Ecto neural progenitor cell (in vitro differentiated cells): ENCODE measurements at places on chromosomes 16 and 17.
A peak's percentile ranks its signal among the peaks of the same experiment; 100 is the strongest.

DNA sequence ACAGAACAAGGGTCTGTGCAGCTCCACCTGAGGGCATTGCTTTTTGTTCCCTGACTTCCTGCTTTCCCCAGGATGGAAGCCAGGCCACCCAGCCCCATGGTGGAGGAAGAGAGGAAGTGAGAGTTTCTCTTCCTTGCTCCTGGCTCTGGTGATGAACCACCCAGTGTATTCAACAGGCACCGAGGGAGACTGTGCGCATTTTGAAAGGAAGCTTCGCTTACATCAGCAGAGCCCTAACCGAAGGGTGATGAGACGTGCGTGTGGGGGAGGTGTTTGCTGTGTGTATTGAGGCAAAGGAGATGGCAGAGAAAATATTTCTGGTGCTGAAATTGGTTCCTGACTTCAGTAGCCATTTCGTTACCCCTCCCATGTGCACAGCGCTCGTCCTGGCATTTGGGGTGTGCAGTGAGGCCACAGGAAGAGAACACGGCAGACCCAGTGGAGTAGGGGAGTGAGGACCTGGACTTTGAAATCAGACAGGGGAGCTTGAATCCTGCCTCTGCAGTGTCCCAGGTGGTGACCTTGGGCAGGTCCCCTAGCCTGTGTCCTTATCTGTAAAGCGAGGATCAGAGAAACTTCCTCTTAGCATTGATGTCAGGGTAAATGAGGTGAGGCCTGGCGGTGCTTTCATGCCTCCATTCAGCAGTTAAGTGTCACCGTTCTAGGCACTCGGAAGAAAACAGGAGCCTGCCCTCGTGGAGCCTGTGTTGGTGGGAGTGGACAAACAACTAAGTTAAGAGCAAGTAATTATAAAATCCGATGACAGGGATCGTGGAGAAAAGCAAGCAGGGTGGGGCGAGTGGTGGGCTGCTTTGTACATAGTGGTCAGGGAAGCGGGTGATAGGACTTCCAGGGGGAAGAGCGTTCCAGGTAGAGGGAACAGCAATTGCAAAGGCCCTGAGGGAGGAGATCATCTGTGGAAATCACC lies 7.4 kb downstream of the CMIP start:
- no peak for DNase-seq

GRCh38 chr16:53985861-53986260 lies 281.9 kb downstream of the FTO start:
- DNase-seq: no peak

DNA sequence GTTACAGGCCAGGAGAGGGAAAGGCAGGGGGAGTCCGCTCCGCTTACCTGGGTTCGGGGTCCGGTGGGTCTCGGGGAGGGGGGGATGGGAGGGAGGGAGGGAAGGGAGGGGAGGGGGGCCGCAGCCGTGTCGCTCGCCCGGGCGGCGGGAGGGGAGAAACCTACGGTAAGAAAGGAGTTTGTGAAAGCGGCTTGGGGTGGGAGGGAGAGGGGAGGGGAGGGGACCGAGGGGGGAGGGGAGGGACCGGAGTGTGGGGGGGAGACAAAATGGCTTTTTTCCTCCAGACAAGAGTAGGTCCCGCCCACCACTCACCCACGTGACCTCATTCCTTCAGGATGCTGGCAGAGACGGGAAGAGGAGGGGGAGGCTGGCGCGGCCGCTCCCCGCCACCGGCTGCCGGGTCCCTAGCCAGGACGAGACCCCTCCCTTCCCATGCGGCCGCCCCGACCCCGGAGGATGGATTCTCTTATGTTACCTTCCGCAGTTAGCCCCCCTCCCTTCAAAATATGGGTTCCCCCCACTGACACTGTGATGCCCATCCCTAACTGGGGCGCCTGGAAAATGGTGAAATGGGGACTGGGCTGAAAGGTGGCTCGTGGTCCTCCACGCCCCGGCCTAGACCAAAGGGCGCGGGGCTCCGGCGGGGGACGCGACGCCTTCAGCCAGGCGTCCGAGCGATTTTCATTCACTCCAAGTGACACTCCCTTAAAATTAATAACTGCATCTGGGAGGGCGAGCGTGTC lies at the start of gene PCGF2:
TSS of gene PCGF2 (minus strand) at position 188 of the 743 bp plus-strand sequence. CDS start 7,934 bp downstream, outside the sequence.
- DNase-seq: peak; percentile 97

DNA sequence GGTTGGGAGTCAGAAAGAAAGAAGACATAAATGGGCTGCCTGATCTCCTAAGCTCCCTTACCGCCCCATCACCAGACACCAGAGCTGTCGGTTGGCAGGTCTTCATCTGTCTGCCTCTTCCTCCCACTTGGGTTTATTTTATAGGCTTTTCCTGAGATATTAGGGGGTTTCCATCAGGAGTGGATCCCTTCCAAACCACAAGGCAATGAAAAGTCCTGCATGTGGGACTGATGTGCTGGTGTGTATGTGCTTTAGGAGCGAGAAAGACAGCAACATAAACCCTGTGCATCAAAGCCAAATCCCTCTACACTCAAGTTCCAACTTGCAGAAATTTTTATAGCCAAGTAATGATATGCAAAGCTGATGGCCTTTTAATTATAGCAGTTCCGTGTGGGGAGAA lies 389.5 kb downstream of the SLC39A11 start:
- no peak for DNase-seq

DNA sequence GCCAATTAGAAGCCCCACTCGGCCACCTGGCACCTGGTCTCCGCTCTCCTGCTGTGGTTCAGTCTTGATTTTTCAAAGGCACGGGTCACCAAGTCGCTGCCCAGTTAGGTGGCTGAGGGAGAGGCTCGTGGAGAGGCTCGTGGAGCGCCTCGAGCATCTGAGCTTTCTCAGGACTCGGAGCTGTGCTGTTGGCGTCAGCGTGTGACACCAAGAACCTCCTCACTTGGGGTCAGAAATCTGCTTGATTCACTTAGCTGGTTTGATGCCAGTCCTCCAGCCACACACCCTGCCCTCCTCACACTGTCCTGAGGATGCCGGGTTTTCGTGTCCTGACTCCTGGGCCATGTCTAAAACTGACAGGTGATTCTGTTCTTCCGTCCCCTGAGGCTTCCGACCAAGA lies 82.6 kb downstream of the SOCS1 start:
- DNase-seq: no peak

- DNase-seq: no peak
Observed at GRCh38 chr16:17166095-17166494, 304.7 kb downstream of the XYLT1 start.

DNA sequence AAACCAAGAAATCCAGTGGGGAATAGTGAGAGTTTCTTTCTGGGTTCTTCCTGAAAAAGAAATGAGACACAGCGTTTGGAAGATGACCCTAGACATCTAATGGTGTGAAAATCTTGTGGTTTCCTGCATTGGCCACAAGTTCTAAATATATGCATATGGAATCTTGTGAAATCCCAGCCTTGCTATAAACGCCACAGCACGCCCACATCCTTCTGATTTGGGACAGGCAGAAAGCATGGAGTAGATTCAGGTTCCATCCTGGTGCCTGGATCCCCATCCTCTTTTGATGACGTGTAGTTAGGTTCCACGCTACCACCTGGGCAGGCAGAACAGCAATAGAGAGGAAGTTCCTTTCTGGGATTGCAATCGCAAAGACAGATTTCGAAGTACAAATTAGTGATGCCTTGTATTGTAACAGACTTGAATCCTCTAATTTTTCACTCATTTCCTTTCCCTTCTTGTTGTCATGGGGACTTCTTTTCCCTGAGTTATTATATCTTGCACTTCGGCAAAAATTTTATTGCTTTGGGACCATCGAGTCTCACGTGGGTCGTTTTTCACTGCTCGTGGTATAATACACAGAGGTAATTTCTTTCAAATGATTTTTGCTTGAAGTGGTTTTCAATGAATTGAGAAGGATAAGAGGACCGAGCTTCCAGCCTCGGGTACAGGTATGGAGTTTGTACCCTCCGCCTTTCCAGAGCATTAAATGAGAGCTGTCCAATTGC lies 37.6 kb downstream of the HS3ST4 start:
- DNase-seq: no peak

DNA sequence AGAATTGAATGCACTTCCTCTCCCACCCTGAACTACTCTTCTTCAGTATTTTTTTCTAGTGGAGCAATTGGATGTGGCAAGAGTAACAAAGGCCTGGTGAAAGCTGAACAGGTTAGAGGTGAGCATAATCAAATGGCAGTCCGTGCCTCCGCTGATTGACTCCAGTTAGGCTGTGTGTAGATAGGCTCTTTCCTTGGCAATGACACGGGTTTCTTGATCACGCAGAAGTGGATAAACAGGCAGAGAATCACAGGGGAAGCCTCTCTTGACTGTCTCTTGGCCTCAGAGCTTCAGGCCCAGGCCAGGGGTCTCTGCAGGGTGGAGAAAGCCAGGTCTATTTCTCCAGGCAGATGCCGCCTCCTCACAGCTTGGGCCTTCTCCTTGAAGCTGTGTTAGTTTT lies 4.2 kb downstream of the CD300LB start:
- peak; percentile 35 for DNase-seq

- DNase-seq: no peak
Observed at GRCh38 chr17:56885312-56885657, 28.6 kb downstream of the TRIM25 start.

GRCh38 chr16:58425756-58426494 lies 33.7 kb downstream of the GINS3 start:
- DNase-seq: no peak

DNA sequence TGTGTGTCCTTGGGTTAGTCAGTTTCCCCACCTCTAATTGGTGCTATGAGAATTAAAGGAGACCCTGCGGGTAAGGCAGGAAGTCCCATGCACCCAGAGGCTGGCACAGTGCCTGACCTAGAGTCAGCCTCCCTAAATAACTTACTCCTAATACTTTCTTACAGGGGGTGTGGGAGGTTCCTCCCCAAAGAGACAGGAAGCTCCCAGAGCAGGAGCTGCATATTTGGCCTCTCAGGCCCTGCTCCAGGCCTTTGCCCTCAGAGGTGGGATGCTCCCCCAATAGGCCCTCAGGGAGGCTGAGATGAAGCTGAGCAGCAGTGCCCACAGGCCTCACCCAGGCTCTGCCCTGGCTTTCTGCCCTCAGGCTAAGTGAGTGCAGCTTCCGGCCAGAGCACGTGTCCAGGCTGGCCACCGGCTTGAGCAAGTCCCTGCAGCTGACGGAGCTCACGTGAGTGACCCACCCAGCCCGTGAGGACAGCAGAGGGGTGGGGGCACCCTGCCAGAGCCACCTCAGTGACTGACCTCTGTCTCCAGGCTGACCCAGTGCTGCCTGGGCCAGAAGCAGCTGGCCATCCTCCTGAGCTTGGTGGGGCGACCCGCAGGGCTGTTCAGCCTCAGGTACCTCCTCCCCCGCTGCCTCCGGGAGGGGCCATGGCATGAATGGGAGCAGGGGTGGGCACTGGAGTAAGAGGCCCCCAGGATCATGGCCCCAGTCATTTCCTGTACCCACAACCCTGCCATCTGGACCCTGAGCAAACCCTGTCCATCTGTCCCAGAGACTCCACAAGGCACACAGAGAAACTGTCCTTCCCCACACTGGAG lies 31.1 kb upstream of the CPNE2 start:
- no peak for DNase-seq

DNA sequence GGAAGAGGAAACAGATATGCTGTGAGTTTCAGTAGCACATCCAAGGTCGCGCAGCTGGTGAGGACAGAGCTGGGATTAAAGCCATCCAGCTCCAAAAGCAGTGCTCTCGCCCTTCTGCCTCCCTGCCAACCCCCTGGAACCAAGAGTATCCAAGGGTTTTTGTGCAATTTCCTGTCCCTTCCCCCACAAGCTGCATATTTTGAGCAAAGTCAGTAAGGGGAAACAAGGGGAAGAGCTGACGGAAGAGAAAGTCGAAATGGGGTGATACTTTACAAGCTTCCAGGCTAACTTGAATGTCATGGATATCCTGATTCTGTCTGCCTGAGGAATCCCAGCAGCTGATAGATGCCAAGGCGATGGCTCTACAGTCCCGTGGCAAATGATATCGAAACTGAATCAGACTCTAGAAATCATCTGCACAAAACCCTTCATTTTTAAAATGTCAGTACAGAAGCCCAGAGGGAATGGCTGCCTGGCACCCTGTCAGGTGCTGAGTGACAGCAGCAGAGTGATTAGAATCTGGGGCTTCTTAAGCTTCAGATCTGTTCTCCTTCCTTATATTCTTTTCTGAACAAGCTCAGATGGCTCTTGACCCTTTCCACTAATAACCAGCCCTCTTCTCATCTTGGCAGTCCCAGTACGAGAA lies 42.9 kb upstream of the TEKT3 start:
- no peak for DNase-seq

DNA sequence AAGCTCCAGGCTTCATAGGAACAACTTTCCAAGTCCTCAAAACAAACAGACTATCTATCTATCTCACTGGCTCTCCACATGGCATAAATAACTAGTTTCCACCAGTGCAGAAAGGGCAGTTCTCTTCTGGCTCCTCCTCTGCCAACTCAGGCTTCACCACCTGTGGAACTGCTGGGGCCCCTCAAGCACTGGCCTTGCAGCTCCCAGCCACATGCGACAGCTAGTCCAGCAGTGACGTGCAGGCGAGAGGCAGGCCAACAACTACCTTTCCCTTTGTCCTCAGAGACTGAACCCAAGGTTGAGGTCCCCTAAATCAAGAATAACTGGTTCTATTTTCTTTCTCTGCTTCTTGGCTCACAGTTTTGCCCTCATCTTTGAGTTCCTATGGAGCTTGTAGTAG lies 137.6 kb downstream of the AATF start:
- no peak for DNase-seq

- no peak for DNase-seq
Observed at GRCh38 chr17:62626719-62627218, 701 bp upstream of the MRC2 start.

- no peak for DNase-seq
Observed at GRCh38 chr17:18044609-18045008, 5.4 kb downstream of the GID4 start.

- DNase-seq: no peak
Observed at GRCh38 chr16:70484867-70485266, 30.5 kb downstream of the FCSK start.

DNA sequence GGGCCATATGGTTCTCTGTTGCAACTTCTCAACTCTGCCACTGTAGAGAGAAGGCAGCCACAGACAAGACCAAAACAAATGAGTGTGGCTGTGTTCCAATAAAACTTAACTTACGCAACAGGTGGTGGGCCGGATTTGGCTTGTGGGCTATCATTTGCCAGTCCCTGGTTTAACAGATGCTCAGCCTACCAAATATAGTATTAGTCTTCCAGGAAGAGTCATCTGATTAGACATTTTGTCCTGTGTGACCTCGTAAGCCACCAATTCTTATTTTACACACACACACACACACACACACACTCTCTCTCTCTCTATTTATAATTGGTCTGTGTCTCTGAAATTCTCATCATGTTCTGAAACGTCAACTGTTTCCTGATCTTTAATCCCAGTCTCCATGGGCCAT lies 245.9 kb downstream of the XYLT1 start:
- no peak for DNase-seq

DNA sequence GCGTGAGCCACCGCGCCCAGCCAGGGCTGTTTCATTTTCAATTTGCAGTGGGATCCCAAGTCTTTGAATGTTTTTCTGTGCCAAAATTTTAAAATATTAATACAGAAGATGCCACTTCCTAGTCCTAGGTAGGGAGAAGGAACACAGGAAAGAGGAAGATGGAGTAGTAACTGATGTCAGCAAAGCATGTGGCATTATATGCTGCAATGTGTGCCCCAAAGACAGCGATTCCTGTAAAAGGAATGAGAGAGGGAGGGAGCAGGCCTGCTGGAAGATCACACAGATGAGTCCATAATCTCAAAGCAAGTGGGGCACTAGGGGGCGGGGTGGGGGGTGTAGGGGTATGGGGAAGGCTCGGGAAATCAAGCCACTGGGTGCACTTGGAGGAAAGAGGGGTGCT lies 23.4 kb upstream of the SSTR2 start:
- DNase-seq: no peak

GRCh38 chr16:11446566-11447119 lies 101.4 kb downstream of the RMI2 start:
- DNase-seq: no peak
